HCEC 1CT (cell line): ENCODE measurements at places on chromosomes 1 and 21.

DNA sequence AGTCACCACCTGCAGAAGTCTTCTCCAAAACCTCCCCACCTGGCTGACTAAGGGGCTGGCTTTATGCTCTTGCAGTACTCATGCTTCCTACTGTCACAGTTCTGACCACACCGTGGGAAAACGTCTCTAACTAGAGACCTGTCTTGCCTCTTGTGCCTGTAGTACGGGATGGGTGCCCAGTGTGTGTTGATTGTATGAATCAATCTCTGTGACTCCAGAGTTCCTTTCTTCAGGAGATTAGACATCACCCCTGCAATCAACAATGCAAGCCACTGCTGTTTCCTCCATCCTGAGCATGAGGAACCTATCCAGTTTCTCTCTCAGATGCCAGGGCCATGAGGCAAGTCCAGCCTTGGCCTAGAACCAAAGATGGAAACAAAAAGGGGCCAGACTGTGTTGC lies 64.1 kb downstream of the LRRN2 start:
- DNase-seq = no peak

DNA sequence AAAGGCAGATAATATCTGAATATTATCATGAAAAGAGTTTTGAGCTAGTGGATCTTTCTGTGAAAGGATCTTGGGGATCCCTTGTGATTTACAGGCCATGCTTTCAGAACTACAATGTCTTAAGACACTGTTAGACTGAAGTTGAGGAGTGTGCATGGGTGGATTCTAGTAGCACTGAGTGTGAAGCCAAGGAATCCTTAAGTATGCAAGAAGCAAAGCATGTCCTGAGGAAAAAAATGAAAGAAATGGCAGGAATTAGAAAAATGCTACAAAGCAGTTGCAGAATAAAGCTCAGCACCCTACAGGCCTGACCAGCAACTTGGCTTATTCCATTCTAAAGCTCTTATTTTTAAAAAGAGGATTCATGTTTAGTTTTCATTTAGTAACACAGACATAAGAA lies 11.9 kb downstream of the STX6 start:
- DNase-seq = peak; percentile 31

GRCh38 chr1:37853157-37853556 lies 6.2 kb downstream of the MTF1 start:
- DNase-seq = no peak

DNA sequence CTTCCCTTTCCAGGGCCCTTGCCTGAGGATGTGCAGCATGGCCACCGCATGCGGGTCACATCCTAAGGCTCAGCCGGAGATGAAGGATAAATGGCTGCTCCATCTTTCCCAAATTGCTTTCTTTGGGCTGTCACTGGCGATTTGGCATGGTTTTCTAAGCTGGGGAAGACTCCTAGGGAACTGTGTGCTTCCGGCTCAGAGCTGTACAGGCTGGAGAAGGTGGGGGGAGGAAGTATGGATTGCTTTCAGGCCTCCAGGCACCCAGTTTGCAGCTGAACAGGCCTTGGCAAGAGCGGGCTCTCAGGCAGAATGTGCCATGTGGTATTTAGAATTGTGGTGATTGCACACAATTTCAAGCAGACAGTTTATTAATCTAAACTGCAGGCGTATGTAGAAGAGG lies 48.9 kb downstream of the TMEM53 start:
- DNase-seq = no peak

DNA sequence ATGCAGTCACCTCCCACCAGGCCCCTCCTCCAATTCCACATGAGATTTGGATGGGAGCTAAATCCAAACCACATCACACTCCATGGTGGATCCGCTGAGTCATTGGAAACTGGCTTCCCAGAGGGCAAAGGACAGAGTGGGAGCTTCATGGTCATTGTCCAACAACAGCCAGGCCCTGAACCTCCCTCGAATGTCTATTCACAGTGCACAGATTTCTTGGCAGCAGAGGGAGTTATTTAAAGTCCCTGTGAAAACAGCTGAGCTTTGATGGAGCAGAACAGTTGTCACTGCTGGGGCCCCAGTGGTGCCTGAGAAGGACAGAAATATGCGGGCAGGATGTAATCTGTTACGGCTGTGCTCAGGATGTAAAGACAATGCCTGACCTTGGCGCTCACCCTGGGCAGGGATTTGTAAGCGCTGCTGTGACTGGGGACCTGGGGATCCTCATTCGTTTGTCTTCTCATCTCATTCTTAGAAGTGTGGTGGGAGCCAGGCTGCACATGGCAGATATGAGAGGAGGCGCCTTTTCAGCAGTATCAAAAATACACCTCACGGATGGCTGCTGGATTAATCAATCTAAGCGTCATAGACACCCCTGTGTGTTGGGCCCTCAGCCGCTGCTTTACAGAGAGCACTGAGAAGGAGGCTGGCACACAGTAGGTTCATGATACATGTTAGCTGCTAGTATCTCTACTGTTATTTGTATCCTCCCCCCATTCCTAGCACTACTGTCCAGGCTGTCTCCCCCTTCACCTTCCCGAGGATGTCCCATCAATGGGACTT lies 439.4 kb downstream of the PTPRU start:
- DNase-seq = no peak

DNA sequence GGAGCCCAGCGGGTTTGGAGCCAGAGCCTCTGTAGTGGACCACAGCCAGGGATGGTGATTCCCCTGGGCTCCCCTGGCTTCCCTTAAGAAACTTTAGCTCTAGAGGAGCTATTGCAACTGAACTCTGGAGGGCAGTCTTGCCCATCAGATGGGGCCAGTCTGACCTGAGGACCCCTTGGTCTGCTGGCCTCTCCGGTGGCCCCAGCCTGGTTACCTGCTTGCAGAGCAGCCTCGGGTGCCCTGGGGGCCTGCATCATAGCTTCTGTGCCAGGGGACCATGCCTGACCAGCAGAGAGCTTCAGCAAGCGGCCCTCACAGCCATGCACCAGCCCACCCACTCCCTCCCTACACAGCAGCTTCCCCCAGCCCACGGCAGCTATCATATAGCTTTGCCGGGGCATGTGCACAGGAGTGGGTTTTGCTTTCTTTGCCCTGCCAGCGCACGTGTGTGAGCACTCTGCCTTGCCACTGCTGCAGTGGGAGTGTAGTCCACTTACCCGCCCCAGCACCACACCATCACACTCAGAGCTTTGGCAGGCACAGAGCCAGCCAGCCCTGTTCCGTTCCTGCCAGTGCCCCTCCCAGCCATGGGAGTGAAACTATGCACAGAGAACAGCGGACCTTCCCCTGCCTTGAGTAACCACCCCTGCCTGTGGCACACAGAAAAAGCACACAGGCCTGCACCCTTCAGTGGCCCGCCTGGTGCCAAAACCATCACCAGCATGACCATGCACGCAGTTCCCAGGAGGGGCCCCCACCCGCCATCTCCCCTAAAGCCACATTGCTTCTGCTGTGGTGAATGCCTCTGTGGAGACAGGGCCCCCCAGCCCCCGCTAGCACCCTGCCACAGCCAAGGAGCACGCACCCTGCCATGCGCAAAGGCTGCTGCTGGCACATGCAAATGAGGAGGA lies 442.9 kb upstream of the NEGR1 start:
- DNase-seq = no peak

GRCh38 chr1:226052061-226052460 lies 10.5 kb upstream of the H3-3A start:
- DNase-seq = no peak

GRCh38 chr1:22544606-22545005 lies 18.7 kb upstream of the EPHA8 start:
- no peak for DNase-seq

DNA sequence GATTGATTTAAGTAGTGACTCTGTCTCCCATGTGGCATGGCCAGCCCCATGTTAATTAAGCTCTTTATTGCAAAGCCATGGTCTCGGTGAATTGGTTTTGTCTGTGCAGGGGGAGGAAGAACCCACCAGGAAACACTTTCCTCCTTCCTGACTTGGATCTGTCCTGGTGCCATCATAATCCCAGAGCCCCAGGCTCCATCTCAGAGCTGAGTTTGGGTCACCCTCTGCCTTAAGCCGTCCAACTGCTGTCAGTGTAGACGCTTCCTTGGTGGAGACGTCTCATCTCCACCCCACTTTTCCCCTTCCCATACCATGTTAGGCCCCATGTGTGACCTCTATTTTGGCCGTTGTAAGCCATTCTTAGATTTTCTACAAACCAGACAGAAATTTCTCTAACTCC lies 36.0 kb upstream of the COL6A2 start:
- DNase-seq = no peak

DNA sequence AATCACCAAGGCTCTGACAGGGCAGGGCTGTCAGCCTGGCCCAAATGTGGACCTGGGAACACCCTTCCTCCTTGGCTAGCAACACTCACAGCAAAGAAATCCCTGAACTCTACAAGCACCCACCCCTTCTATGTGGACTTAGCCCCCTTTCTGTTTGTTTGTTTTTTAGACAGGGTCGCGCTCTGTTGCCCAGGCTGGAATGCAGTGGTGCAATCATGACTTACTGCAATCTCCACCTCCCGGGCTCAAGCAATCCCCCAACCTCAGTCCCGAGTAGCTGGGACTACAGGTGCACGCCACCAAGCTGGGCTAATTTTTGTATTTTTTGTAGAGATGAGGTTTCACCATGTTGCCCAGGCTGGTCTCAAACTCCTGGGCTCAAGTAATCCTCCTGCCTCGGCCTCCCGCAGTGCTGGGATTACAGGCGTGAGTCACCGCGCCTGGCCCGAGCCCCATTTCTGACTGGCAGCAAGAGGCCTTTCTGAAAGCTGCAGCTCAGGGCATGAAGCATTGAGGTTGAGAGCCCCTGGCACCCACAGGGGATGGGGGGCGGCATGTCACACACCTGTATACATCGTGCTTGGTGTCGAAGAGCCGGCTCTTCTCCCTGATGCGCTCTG lies 16.2 kb downstream of the RIPK4 start:
- DNase-seq = no peak

GRCh38 chr1:70714149-70714548 lies 303.1 kb downstream of the CTH start:
- DNase-seq = no peak

DNA sequence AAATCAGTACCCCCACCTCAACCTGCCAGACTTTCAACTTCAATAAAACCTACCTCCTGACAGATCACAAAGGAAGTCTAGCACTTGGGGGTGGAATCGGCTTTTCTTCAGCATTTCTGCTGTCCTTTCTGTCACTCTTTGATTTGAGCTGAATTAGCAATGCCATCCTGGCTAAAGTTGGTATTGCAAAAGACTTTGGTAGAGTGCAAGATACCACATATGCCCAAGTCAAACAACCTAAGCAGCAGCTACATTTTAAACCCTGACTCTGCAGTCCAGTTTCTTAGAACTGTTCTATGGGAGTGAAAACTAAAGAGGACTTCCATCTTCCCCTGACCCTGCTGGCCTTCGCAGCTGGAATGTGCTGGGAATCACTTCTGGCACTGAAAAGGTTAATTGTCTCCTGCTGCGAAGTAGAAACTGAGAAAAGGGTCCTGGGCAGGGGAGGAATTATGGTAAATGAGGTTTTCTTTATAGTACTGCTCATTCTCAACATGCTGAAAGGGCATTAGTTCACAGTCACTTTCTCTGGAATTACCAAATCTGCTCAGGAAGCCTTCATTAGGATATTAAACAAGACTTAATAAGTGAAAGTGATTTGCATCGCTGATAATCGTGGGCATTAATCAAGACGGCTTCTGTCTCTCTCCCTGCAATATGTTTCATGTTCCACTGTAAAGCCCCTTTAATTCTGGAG lies 126.2 kb upstream of the SMYD2 start:
- no peak for DNase-seq

GRCh38 chr1:90414201-90414600 lies 302.9 kb downstream of the BARHL2 start:
- DNase-seq = no peak

GRCh38 chr1:121525355-121525754 lies 340.6 kb downstream of the SRGAP2C start:
- DNase-seq = no peak

DNA sequence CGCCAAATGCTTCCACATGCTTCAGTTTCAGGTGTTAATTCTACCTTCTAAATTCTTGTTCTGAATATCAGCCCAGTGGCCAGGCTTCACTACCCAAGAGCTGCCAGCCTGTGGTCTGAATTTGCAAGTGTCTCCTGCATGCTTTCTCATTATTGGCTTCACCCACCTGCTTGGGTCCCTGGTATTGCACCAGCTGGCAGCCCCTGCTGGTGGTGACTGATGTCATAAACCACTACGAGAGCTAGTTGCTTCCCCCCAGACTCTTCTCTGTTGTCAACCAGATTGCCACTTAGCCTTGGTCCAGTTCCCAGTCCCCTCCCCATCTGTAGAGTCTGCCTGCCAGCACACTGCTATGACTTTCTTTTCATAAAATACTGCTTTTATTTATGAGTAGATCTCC lies 197.7 kb upstream of the DUSP10 start:
- no peak for DNase-seq

DNA sequence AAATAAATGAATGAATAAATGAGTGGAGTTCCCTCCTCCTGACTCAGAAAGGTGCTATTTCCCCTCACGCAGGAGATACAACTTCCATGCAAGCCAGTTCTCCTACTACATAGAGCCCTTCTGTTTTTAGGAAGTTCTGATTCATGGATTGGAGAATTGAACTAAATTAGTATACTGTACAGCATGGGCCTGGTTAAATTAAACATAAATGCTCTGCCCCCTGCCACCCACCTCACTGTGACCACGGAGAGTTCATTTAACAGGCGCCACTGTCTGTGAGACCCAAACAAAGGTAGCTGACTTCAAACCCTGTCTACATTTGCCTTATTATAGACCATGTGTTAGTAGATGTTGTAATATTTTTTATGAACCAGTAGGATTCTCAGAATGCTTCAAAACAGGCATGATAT lies 9.1 kb upstream of the IRF2BP2 start:
- peak; percentile 16 for DNase-seq

GRCh38 chr1:202152399-202152798 lies 7.9 kb upstream of the ARL8A start:
- DNase-seq = no peak

DNA sequence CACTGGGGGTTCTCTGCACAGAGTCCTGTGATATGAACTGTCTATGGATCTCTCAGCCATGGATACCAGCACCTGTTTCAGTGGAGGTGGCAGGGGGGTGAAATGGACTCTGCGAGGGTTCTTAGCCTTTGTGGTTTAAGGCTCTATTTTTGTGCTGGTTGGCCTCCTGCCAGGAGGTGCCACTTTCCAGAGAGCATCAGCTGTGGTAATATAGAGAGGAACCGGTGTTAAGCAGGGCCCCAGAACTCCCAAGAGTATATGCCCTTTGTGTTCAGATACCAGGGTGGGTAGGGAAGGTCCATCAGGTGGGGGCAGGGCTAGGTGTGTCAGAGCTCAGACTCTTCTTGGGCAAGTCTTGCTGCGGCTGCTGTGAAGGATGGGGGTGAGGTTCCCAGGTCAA lies 330.0 kb upstream of the PLD5 start:
- no peak for DNase-seq
